ENCODE measurements at places on chromosomes 13 and 19. TPM values are rescaled to one million over a fixed set of nuclear protein-coding genes. Genes with fewer than 3 reads are reported as not detected.
A peak's percentile ranks its signal among the peaks of the same experiment; 100 is the strongest.

DNA sequence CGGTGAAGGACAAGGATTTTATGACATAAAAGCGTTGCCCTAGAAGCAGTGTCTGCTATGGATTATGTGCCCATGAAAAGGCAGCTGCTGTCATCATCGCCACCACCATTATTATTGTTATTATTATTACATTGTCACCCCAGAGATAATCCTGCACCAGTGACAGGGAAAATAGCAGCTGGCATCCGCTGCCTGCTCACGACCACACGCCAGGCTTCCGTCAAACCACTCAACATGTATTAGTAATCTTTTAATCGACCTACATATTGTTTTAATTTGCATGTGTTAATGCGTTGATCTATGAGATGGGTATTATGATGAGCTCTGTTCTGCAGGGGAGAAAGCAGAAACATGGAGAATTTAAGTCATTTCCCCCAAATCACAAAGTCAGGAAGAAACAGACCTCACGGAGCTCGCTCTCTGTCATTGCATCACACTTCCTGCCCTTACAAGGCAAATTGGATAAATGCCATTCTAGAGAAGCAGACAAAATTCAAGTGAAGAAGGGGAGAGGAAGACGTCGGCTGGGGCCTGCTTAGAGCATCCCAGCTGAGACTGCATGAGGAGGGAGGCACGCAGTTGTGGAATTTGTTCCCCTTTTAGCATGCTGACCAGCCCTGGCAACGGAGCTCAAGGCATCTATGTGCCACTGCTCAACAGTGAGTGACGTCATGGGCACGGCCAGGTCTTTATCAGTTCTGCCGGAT lies at the start of gene FFAR3:
Gene FFAR3, plus strand, starts transcription at position 594 of the 707 bp plus-strand sequence. CDS start 431 bp downstream, outside the sequence.
- no peak for DNase-seq

- no peak for DNase-seq
Observed at GRCh38 chr13:79405501-79405830, 589 bp downstream of the RBM26 start.

GRCh38 chr13:66675620-66676019 lies 554.5 kb downstream of the PCDH9 start:
- no peak for DNase-seq

DNA sequence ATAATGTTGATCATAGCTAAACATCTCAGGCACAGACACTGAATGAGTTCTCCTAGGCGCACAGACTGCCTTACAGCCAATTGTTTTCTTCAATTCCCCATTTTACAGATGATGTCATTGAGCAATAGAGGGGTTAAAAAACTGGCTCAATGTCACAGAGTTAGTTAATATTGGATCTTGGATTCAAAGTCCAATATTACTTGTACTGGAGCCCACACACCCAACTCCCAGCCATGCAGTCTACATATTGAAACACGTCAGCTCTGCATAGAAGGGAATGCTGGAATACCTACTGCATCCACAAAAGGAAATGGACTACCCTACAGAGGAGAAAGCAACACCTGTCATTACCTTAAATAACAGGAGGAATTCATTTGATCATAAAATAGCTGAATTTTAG lies 76.1 kb upstream of the SLC15A1 start:
- no peak for DNase-seq

- DNase-seq: no peak
Observed at GRCh38 chr19:49328741-49329140, 3.8 kb upstream of the SLC6A16 start.

DNA sequence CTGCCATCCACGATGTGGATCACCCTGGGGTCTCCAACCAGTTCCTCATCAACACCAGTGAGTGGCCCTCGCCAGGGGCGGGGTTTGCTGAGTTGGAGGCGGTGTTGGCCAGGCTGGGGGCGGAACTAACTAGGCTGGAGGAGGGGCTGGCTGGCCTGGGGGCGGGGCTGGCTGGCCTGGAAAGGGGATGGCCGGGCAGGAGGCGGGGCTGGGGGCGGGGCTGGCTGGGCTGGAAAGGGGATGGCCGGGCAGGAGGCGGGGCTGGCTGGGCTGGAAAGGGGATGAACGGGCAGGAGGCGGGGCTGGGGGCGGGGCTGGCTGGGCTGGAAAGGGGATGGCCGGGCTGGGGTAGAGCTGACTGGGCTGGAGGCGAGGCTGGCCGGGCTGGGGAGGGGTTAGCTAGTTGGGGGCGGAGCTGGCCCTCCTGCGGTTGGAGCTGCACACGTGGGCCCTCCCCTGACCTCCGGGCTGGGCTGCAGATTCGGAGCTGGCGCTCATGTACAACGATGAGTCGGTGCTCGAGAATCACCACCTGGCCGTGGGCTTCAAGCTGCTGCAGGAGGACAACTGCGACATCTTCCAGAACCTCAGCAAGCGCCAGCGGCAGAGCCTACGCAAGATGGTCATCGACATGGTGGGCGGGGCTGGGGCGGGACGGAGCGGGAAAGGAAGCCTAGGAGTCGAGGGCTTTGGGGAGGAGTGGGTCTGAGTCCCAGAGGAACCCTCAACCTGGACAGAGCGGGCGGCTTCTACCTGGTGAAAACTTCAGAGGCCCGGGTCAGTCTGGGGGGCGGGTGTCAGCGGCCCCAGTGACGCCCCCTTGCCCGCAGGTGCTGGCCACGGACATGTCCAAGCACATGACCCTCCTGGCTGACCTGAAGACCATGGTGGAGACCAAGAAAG lies 41.0 kb downstream of the PDE4A start:
- DNase-seq: peak; percentile 95

KLHL26 gene
- 11.1 TPM for total RNA-seq

RUBCNL gene
- total RNA-seq: 1.1 TPM

LSM4 gene
- 196 TPM for total RNA-seq

GIPR gene
- 9.1 TPM for total RNA-seq

ZNF583 gene
- 5.8 TPM for total RNA-seq

DNA sequence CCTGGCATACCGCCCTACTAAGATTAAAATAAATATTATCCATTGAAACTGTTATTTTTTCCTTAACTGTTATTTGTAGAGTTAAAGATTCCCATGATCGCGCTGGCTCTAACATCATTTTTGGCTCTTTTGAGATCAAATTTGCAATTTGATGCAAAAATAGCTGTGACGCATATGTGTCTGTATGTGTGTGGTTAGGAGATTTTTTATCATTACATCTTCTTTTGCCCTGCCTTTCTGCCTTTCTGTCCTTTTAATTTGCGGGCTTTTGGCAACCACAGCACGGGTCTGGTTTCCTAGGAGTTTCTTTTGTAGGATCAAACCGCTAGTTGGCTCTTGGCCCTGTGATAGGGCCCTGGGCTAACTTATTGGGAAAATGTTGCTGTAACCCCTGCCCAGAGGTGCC lies 37.3 kb upstream of the ALOX5AP start:
- DNase-seq: peak; percentile 25

CEACAM5 gene
- total RNA-seq: 13.5 TPM

GRCh38 chr19:6226012-6226411 lies 53.8 kb downstream of the MLLT1 start:
- DNase-seq: no peak

DNA sequence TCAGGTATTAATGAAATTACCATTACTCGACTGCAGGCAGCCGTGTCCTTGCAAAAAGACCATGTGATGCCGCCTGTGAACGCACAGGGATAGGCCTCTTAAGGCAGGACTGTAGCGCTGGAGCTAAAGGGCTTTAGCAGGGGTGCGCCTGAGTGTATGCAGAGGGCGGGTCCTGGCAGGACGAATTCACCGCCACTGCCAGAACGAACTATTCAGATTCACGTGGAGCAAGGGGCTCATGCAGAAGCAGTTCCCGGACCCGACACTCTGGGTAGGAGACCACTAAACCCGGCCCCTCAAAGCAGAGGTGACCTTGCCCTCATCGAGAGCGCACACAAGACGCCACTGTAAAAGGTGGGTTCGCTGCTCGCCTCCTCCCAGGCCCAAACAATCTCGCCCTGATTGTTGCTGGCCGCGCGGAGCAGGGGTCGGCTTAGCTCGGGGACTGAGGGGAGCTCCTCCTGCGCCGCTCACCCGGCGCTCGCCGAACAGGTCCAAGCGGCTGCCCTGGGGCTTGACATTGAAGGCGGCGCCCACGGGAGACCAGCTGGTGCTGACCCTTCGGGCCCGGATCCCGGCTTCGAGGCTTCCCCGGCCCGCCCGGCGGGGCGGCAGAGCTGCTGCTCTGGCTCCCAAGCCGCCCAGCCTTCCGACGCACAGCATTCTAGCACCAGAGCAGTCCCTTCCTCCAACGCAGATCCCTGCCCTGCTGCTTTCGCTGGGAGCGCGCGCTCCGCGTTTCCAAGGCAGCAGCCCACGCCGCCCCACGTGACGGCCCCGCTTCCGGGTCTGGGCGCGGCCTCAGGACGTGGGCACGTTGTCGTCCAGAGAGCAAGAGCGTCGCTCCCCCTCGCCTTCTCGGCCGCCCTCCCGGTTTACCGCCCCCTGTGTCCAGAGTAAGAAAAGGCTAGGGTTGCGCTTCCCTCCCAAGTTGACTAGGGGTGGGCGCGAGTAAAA lies at the start of gene MIPEP:
Gene MIPEP, minus strand, starts transcription at position 743 of the 957 bp plus-strand sequence. Its CDS starts 80 bp downstream, at position 663.
- DNase-seq: peak; percentile 96

DNA sequence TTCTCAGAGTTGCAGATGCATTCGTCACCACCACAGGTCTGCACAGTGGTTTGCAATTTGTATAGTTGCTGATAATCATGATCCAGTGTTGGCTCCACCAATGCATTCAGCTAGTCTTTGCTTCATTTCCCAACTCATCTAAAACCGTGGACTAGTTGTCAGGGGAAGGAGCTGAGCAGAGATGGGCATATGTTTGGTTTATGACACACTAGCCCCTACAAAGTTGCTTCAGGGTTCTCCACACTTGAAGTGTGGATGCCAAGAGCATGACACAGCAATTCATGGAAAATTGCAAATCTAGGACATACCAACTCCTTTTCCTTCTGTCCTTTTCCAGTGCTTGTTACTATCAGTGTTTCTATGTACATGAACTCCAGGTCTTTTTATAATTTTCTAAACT lies 168.0 kb downstream of the TNFSF13B start:
- DNase-seq: no peak

SH2D3A gene
- 17.4 TPM for total RNA-seq

DNA sequence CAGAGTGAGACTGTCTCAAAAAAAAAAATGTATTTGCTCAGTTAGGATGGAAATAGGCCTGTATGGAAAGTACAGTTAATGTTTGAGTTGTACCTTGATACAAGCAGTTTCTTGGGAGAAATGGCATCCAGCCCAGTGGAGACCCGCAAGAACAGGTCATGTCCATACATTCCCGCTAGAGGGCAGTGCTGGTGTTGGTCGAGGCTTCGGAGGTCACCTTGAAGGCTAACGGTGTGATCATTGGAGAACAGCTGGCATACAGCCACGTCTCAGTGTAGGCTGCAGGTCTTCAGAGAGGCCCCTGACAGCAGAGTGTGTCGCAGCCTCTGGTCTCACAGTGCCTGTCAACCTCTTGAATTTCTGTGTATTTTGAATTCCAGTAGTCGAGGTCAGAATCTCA lies 7.5 kb downstream of the ZNF610 start:
- DNase-seq: peak; percentile 71

GRCh38 chr13:40102360-40102727 lies 446.9 kb downstream of the COG6 start:
- no peak for DNase-seq

- no peak for DNase-seq
Observed at GRCh38 chr13:26540334-26540733, 17.1 kb upstream of the WASF3 start.

- no peak for DNase-seq
Observed at GRCh38 chr13:113320226-113320875, 23.3 kb downstream of the LAMP1 start.

DNA sequence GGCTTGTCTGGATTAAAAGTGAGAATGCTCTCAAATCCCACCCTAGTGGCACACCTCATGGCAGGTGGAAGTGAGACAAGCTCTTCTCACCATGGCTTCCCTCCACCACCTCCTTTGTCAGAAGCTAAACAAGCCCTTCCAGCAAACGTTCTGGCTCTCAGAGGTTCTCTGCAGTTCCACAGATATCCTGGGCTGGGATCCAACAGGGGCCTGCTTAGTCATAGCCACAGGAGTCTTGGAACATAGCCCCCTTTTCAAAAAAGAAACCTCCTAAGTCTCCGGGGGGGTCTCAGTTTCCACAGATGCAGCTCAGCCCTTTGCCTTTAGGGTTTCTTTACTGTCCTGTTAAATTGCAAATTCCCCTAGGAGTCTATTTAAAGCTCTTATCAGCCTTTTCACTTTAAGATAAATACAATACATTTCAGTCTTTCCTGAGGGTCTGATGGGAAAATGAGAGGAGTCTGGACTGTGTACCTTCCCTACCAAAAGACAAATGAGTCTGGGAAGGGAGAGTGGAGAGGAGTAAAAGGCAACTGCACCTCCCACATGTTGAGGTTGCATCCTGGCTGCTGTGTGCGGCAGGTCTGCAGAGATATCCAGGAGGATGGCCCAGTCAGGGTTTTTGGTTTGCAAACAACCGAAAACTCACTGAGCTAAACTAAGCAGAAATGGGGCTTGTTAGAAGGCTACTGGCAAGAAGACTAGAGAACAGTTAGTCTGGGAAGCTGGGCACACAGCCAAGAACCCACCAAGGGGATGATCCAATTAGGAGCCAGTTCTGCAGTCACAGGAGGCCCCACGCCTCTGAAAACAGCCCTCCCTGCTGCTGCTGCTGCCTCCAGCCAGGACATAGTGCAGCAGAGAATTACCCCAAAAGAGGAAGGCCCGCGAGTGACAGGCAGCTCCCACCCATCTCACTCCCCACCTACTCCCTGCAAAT lies 41.4 kb upstream of the SERP2 start:
- peak; percentile 75 for DNase-seq

DNA sequence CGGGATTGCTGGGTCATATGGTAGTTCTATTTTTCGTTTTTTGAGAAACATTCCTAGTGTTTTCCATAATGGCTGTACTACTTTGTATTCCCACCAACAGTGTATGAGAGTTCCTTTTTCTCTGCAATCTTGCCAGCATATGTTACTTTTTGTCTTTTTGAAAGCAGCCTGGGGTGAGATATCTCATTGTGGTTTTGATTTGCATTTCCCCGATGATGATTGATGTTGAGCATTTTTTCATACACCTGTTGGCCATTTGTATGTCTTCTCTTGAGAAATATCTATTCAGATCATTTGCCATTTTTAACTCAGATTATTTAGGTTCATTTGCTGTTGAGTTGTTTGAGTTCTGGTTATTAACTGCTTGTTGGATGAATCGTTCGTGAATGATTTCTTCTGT lies 18.5 kb upstream of the ATP12A start:
- no peak for DNase-seq

- no peak for DNase-seq
Observed at GRCh38 chr19:11090997-11091702, 1.9 kb downstream of the LDLR start.

- no peak for DNase-seq
Observed at GRCh38 chr19:15337202-15337601, 4.9 kb upstream of the BRD4 start.

GRCh38 chr13:64556376-64556775 lies 2673.8 kb downstream of the PCDH9 start:
- DNase-seq: no peak

- DNase-seq: no peak
Observed at GRCh38 chr19:56725829-56726424, 54.4 kb upstream of the ZNF835 start.

ZNF600 gene
- 12.5 TPM for total RNA-seq

- DNase-seq: no peak
Observed at GRCh38 chr13:50453188-50453587, 390.3 kb downstream of the DLEU7 start.

ZNF540 gene
- total RNA-seq: 1.1 TPM

Measured in type B pancreatic cell (in vitro differentiated cells).